ENCODE measurements at places on chromosomes 4 and X.

- no peak overlapping the region for H3K4me3 ChIP-seq
- no peak for DNase-seq
- H3K27ac ChIP-seq = no peak overlapping the region
- no peaks in the 10 kb centered on the region for H3K36me3 ChIP-seq
- no peaks in the 10 kb centered on the region for H3K4me1 ChIP-seq
Observed at GRCh38 chrX:1009771-1010170, 202.7 kb downstream of the CRLF2 start.

- H3K4me1 ChIP-seq = peaks cover 26% of the 10 kb centered on the region
- H3K36me3 ChIP-seq = no peaks in the 10 kb centered on the region
- no peak for DNase-seq
- no peak overlapping the region for H3K27ac ChIP-seq
Observed at GRCh38 chr4:24470666-24471485, 113.5 kb downstream of the DHX15 start.

GRCh38 chr4:89215736-89216135, 91.9 kb downstream of the GPRIN3 start:
- DNase-seq = no peak
- no peak overlapping the region for H3K27ac ChIP-seq
- no peak overlapping the region for H3K4me3 ChIP-seq
- H3K4me1 ChIP-seq = no peaks in the 10 kb centered on the region

- H3K4me3 ChIP-seq = no peak overlapping the region
- no peaks in the 10 kb centered on the region for H3K36me3 ChIP-seq
- no peak for DNase-seq
- H3K4me1 ChIP-seq = no peaks in the 10 kb centered on the region
Observed at GRCh38 chrX:111168314-111168713, 72.3 kb downstream of the PAK3 start.

Data from thoracic aorta (tissue), 2 donors.